ENCODE measurements at places on chromosomes 5 and 9.

- DNase-seq, result no peak
These were observed 492.9 kb downstream of the CHSY3 start for GRCh38 chr5:130397132-130397531.

- no peak for DNase-seq
These were observed 29.8 kb downstream of the UGCG start for GRCh38 chr9:111926421-111926875.

DNA sequence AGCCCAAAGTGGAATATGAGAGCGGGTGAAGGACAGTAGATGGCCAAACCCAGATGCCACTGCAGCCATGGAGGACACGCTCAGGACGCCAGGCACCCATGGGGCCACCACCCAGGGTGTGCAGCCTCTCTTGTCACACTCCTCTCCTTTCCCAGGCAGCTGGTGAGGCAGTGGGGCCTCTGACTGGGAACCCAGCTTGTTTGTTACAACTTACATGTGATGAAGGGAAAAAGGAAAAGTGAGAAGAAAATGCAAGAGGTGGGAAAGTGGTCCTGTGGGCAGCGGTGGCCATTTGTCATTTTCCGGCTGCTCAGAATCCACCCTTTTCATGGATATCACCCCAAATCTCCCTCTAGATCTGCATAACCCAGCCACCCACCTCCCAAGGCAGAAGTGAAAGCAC lies 62.7 kb upstream of the UNC5A start:
- DNase-seq, result no peak

DNA sequence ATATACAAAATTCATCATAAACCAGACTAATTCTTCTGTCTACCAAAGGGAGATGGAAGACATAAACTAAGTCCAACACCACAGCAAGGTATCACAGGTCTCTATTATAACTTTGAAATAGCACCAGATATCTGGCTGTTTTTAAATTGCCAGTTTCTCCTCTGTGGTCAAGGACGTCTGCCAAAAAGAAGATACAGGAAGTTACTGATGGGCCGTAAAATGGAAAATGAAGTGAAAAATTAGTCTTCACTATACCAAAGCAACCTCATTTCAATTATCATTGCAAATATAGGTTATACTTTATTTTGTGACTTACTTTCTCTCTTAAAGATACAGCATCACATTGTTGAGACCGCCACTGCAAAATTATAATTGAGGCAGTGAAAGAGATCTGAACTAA lies 225.5 kb downstream of the NDUFS4 start:
- DNase-seq, result no peak

- DNase-seq, result no peak
These were observed 248.7 kb downstream of the SLIT3 start for GRCh38 chr5:169052207-169052606.

DNA sequence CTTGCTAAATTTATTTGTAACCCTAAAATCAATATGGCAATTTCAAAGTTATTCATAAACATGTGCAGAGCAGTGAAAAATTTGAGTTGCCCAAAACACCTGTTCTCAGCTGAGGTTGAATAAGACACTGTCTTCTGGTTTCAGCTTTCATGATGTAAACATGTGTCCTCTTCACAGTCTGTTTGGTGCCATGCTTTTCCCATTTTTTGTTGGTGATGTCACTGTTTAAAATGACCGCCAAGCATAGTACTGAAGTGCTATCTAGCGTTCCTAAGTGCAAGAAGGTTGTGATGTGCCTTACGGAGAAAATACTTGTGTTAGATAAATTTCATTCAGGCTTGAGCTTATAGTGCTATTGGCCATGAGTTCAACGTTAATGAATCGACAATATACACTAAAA lies 580.8 kb downstream of the ACTL7B start:
- no peak for DNase-seq

DNA sequence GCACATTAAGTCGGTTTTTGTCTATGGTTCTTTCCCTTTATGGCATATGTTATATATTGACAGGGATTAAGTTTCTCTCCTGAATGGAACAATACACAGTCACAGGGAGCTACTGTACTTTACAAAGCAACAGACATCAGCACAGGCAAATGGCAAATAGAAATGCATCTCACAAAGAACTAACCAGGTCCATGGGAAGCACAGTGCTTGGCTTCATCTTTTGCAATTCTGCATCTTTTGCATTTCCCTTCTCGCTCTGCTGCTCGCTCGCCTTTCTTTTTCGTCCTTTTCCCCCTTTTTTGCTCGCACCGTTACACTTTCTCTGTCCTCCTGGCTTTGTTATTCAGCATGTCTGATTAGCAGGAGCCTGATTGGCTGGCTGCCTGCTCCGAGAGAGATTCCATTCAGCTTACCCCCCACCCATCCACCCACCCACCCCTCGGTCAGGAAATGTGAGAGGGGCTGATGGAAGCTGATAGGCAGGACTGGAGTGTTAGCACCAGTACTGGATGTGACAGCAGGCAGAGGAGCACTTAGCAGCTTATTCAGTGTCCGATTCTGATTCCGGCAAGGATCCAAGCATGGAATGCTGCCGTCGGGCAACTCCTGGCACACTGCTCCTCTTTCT lies at the start of gene ADAMTSL1:
TSS of gene ADAMTSL1 (plus strand) at position 502 of the 628 bp plus-strand sequence. CDS start at position 582, 80 bp downstream.
- DNase-seq, result no peak

- DNase-seq, result no peak
These were observed 137.8 kb upstream of the CD180 start for GRCh38 chr5:67334373-67334772.

DNA sequence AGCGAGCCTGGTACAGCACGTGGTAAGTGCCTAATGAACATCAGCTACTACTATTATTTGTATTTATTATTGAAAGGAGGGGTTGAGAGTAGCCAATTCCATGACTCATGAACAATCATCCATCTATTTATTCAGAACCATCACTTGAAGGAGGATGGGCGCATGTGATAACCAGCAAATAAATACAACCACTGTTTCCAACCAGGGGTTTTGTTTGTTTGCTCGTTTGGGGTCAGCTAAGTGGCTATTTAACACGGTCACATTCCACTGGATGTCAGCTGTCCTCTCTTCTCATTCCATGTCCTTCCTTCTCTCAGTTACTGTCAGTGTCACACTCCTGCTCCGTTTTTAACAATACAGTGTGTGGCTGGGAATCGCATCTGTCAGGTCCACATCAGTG lies 8.6 kb downstream of the RAPGEF1 start:
- DNase-seq, result no peak

DNA sequence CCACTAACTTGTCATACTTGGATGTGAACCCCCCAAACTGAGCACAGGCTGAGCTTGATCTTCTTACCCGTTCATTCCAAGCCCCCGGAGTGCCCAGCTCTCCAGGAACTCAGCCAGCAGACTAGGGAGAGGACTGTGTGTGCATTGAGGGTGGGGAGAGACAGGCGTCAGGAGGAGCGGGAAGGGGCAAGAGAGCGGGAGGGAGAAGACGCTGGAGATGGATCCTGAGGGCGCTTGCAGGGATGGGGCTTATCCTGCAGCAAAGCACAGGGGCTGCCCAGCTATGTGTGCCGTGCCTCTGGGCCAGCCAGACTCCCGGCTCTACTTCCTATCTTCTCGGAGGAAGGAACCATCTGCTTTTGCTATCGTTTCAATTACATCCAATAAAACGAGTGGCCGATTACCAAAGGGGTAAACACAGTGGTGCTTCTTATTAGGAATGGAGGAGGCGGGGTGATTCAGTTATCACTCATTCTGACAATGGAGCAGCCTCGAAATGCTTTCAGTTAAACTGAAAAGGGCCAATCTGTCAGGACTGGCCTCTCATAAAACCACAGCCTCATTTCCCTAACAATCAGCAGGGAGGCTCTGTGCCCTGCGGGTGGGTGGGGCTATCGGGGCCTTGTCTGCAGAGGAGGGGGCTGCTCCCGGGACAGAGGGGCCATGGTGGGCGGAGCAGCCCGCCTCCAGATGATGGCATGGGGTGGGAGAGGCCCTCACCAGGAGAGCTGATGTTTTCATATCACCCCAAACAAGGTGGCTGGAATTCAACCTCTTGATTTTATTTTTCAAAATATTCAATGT lies 168.2 kb downstream of the DAB2IP start:
- no peak for DNase-seq

- DNase-seq, result no peak
These were observed 12.7 kb downstream of the PDGFRB start for GRCh38 chr5:150142959-150143349.

- no peak for DNase-seq
These were observed 61.7 kb downstream of the SPEF2 start for GRCh38 chr5:35679357-35679756.

DNA sequence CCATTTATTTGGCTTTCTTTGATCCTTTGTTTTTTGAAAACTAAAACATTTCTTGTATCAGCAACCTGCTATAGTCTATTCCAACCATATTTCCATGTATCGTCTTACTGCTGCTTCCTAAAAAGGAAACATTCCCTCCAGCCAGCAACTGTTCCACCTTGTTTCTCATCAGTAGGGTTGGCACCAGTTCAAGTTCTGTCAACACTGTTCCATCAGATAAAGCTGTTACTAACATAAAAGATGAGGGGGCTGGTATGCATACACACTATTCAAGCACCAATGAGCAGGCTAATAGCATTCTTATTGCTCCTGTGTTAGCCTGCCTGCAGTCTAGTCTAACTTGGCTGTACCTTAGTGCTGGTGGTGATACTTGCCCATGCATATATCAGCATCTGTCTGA lies 178.3 kb downstream of the CWC27 start:
- DNase-seq, result no peak

All from stimulated activated CD8-positive, alpha-beta memory T cell treated with anti-CD3 and anti-CD28 coated beads, Interleukin-15, amount 100 ng/mL, for 1 hour (primary cell).